ENCODE measurements at places on chromosomes 12 and 14. TPM values are rescaled to one million over a fixed set of nuclear protein-coding genes. Genes with fewer than 3 reads are reported as not detected.

DNA sequence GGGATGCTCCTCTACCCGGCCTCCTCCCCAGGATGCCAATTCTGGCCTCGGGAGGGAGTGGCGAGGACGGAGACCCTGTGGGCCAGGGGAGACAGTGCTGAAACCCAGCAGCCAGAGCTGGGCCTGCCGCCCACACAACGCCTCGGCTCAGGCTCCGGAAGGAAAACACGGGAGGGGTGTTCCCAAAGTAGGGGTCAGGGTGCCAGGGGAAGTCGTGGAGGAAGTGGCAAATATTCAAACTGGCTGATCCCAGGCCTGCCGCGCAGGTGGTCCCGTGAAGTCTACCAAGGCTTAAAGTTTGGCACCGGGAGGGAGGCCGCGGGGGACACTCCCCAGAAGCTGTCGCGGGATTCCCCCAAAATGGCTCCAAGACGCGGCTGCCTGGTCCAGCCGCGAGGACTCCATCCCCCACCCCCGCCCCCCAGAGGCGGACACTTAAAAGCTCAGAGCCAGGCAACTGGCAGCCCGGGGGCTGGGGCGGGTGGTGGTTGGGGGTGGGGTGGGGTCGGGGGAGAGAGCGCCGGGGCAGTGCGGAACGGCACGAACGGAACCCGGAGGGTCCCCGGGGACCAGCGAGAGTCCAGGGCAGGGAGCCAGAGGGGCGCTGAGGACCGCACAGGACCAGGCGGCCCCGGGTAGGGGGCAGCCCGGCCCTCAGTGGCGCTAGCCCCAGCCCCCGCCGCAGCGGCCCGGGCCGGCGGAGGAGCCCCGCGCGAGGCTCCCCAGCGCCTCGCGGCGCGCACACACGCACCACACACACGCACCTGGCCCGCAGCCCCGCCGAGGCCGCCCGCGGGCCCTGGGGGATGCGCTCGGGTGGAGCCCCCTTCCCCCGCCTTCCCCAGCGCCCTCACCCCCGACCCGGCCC is 20.0 kb downstream of the BEGAIN start:
- no peak for DNase-seq

- no peak for DNase-seq
Measured at GRCh38 chr14:65346895-65347294, 65.6 kb upstream of the FUT8 start.

DNA sequence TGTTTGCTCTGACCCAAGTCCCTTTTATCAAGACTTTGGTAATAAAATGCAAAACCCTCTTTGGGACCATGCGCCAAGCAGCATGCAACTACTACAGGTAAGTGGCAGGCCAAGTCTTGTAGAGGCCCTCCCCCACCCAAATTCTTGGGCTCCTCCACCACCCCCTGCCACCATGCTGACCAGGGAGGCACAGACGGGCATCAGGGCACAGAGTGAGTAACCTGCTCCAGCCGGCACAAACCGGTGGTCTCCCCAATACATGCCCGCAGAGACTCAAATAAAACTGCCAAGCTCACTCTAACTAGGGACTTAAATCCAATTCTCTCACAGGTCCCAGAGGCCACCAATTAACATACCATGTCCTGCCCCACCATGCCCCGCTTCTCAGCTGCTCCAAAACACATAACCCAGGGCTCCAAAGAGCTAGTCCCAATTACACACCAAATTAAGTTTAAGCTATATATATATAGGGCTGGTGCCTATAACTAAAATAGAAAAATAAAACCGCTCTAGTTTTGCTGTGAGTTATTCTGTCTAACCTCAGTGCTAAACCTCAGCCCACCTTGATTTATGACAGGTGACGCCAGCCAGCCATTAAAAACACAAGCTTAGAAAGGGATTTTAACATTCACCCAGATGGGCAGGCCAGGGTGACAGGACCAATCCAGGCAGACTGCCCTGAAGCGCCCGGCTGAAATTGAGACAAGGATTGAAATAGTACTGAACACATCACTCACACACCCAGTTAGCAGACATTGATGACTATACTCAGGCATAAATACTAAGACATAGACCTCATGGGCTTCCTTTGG is 81.0 kb downstream of the CLMN start:
- no peak for DNase-seq

DNA sequence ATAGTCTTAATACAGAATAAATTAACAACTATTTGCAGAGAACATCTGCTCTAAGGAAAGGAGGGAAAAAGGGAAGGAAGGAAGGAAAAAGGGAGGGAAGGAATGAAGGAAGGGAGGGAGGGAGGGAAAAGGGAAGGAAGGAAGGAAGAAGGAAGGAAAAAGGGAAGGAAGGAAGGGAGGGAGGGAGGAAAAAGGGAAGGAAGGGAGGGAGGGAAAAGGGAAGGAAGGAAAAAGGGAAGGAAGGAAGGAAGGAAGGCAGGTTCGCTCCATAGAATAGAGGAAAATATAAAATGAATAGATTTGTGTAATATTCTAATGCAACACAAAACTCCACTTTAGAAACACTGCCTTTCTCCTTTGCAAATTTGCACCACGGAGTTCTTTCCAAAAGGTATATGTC is 16.6 kb downstream of the KICS2 start:
- no peak for DNase-seq

GRCh38 chr12:12946686-12947355 is 5.1 kb downstream of the GPRC5D start:
- no peak for DNase-seq

DNA sequence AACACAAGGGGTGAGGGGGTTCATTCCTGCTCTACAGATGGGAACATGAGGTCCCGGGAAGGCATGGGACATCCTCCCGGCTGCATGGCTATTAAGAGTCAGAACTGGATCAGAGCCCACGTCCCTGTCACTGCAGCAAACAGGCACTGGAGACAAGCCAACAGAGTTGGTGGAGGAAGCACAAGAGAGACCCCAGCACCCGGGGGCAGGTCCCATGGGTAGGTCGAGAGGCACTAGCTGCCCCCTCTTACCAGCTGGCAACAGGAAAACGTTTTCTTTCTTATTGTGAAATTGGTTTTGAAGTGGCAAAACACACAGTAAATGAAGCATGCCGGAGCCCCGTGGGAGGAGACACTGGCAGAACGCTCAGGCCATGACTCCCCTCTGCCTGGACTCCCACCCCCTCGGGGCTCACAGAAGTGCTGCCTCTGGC is 43.6 kb downstream of the SYNE3 start:
- no peak for DNase-seq

GRCh38 chr14:52871606-52872005 is 79.2 kb downstream of the FERMT2 start:
- DNase-seq: no peak

LLPH gene
- 23.9 TPM for total RNA-seq

GRCh38 chr14:71206766-71207371 is 299.6 kb downstream of the PCNX1 start:
- no peak for DNase-seq

USP15 gene
- total RNA-seq: 25.6 TPM

- DNase-seq: peak; percentile 83
Measured at GRCh38 chr12:20946732-20947131, 136.2 kb downstream of the SLCO1B3 start.

EIF2S3B gene
- 2.2 TPM for total RNA-seq

CDC42BPB gene
- total RNA-seq: 76.5 TPM

LRIG3 gene
- 207 TPM for total RNA-seq

DNA sequence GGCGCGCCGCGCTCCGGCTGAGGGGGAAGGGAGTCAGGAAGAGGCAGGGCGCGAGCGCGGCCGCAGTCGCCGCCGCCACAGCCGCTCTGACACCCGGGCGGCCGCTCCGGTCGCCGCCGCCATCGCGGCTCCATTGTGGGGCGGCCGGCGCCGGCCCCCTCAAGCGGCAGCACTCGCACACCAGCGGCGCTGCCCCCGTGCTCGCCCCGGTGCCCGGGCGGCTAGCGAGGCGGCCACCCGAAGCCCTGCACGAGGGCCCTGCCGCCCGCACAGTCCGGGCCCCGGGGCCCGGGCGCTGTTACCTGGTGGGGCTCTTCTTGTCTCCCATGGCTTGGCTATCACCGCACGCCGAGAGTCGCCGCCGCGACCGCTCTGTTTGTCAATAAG is 202 bp downstream of the YAF2 start:
- DNase-seq: no peak

CLEC1A gene
- total RNA-seq: not detected

- DNase-seq: no peak
Measured at GRCh38 chr12:132646850-132647249, 28.3 kb downstream of the P2RX2 start.

- no peak for DNase-seq
Measured at GRCh38 chr12:10268037-10268436, 39.6 kb upstream of the KLRD1 start.

BATF gene
- not detected for total RNA-seq

DNA sequence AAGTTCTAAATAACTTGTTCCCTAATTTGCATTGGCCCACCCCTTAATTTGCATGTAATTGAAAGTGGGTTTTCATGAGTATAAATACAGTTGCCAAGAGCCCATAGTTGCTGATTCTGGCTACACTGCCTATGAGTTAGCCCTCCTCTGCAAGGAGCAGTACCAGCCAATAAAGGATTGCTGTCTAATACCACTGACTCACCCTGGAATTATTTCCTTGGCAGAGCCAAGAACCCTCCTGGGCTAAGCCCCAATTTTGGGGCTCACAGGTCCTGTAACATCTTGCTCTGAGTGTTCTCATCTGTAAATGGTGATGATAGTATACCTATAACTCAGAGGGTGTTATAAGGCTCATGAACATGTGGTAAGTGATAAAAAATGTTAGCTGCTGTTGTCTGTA is 6.8 kb downstream of the TTC8 start:
- DNase-seq: no peak

KRT85 gene
- total RNA-seq: not detected

DTX1 gene
- 2.6 TPM for total RNA-seq

- DNase-seq: no peak
Measured at GRCh38 chr14:78714711-78715110, 544.5 kb downstream of the NRXN3 start.

GRCh38 chr12:115553622-115554021 is 723.9 kb downstream of the MED13L start:
- DNase-seq: no peak

TRPV4 gene
- total RNA-seq: 15.0 TPM

MUCL1 gene
- not detected for total RNA-seq

ITGB7 gene
- total RNA-seq: 1.8 TPM

DNA sequence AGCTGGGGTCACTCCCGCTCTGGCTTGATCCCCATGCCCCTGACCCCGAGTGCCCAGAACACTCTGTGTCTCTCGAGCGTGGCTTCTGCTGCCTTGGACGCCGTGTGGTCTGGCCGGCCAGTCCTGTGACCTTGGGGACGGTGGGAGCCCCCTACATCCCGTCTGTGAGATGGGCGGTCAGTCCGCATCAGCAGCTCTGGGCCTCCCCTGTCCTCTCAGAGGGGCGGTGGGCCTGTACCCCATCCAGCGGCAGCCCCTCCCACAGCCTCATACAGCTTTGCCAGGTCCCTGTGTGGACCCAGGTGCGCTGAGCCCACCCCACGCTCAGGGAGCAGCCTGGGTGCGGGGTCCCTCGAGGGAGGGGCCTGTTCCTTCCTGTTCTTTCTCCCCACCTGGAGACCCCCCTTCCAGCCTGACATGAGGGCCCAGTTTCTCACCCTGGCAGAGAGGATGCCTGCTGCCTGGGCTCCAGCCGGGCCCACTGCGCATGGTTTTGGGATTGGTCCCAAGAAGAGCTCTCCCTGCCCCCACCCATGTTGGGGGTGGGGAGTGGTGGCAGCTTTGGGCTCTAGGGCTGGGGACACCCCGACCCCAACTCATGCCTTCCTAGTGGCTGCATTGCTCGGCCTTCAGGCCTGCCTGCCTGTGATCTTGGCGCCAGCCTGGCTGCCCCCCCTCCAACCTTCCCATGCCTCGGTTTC is 1.5 kb downstream of the MTA1 start:
- DNase-seq: no peak

DNA sequence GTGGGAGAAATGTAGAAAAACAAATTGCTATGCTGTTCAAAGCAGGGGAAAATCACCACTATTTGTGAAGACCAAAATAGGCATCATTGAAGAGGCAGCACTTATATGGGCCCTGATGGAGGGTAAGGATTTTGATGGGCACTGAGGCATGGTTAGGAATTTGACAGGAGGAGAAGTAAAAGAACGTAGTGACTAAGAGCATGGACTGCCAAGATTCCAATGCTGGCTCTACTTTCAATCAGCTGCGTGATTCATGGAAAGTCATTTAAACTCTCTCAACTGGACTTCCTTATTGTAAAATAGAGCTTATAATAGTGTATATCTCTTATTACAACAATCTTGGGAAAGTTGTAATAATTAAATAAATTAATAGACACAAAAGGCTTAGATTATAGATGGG is 267.7 kb upstream of the G2E3 start:
- DNase-seq: no peak

DNA sequence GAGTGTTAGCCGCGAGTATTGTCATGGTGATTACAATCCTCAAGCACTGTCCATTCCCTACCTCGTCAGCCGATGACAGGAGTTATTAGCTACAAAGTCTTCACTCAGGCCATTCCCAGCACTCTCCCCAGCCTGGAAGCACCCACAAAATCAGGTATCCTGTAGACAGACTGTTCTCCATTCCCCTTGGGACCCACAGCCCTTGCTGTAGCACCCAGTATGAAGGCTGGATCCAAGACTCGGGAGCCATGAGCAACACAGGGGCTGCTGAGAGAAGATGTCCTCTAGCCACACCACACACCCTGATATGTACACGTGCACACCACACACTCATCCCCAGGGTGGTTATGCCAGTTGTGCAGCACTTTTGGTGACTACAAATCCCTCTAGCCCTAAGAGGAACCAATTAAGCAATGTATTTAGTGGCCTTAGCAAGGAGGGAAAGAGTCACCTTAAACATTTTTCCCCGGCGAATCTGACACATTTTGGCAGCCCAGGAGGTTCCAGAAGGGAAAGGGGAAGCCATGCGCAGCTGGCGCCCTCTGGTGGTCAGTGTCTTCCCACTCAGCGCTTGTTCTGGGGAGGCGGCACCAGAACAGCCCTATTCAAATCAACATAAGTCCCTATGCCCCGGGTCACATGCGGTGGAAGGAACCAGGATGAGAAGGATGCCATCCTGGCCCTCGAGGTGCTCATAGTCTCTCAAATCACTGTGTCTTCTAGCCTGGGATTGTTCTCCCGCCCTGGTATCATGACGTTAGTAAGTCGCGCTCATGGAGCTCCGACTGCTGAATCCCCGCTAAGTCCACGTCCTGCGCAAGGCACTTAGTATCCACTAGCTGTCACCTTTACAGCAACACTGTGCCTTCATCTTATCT is 96.9 kb downstream of the GCH1 start:
- peak; percentile 97 for DNase-seq

CLEC2D gene
- 21.5 TPM for total RNA-seq

GRCh38 chr14:75558440-75558839 is 20.0 kb upstream of the FLVCR2 start:
- DNase-seq: no peak

DNA sequence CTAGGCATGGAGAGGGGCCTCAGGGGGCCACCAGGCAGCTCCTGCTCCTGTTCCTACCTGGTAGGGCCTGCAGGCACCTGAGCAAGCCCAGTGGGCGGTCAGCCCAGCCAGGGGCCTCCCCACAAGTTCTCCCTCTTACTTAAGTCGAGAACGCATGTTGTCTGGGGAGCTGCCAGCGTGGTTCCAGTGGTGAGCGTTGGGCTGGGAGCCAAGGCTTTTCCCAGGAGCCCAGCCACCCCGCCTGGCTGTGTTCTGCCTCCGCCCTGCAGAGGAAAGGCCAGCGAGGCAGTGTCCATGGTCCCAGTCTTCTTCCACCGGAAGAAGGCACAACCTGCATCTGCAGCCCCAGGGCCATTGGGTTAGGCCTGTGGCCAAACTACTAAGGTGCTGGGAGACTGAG is 1.4 kb downstream of the C14orf180 start:
- no peak for DNase-seq

- DNase-seq: no peak
Measured at GRCh38 chr14:89406941-89407340, 10.1 kb downstream of the FOXN3 start.

BEGAIN gene
- total RNA-seq: 0.59 TPM

All from endodermal cell (in vitro differentiated cells).